ENCODE measurements at places on chromosomes 3 and 15.
A peak's percentile ranks its signal among the peaks of the same experiment; 100 is the strongest.

GRCh38 chr15:81950841-81951414 is 94.9 kb downstream of the MEX3B start:
- no peak for DNase-seq

GRCh38 chr15:42919308-42919707 is 1.3 kb downstream of the TTBK2 start:
- no peak for DNase-seq

GRCh38 chr3:99509224-99509623 is 129.2 kb upstream of the COL8A1 start:
- no peak for DNase-seq

GRCh38 chr15:66008940-66009562 is 139.8 kb downstream of the RAB11A start:
- DNase-seq = no peak

DNA sequence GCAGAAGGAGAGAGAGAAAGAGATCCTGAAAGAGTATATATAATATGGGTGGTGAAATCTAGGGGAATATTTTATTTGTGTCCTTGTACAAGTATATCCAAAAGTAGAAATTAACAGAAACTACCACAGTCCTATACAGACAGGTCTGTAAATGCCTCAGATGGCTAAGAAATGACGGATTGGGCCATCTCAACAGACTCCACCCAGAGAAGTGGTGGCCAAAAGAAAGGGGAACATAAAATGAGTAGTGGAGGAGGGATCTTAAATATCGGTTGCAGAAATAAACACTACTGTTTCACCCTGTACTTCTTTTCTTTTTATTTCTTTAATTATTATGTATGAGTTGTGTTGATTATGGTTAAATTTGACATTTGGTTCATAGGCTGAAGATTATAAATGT is 47.7 kb downstream of the CCR3 start:
- no peak for DNase-seq

DNA sequence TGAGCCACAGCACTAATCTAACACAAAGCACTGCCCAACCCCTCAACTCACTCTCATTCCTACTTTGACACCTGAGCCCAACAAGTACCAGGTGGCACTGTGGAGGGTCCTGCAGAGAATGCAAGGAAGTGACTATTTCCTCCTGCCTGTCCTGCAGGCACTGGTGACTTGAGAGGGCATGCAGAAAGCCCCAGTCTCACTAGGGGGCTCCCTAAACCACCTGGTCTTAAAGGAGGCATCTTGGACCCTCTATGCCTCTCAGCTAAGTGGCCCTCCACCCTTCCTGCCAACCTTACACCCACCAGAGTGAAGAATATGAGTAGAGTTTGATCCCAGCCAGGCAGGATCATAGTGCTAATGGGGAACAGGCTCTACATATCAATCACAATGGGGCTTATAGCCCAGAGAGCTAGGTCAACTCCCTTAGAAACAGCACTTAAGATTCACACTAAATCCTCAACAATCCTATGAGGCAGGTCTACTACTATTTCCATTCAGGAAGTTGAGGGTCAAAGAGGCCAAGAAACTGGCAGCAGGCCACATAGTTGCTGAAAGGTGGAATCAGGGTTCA is 15.2 kb downstream of the TRAIP start:
- no peak for DNase-seq

DNA sequence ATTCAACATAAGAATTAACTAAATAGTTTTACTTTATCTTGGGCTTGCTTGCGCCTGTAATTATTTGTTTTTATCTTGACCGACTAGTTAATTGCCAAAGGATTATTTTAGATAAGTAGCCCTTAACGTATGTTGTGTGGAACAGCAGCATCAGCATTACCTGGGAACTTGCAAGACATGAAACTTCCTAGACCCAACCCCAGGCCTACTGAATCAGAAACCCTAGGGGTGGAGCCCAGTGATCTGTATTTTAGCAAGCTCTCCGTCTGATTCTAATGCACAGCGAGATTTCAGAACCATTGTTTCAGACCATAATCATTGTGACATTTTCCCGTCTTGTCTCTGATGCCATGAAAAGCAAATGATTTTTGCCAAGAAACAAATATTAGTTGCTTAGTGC is 31.1 kb downstream of the FILIP1L start:
- no peak for DNase-seq

GRCh38 chr3:156293566-156293965 is 173.2 kb downstream of the KCNAB1 start:
- DNase-seq = no peak

GRCh38 chr3:128456776-128457715 is 9.6 kb downstream of the DNAJB8 start:
- DNase-seq = no peak

- peak; percentile 84 for DNase-seq
Observed at GRCh38 chr3:131082871-131083863, 56.5 kb downstream of the NEK11 start.

- no peak for DNase-seq
Observed at GRCh38 chr3:58299839-58300516, 6.1 kb upstream of the RPP14 start.

GRCh38 chr3:138901567-138901966 is 45.4 kb downstream of the FOXL2 start:
- DNase-seq = no peak

- no peak for DNase-seq
Observed at GRCh38 chr3:40765884-40766283, 241.1 kb downstream of the ZNF621 start.

DNA sequence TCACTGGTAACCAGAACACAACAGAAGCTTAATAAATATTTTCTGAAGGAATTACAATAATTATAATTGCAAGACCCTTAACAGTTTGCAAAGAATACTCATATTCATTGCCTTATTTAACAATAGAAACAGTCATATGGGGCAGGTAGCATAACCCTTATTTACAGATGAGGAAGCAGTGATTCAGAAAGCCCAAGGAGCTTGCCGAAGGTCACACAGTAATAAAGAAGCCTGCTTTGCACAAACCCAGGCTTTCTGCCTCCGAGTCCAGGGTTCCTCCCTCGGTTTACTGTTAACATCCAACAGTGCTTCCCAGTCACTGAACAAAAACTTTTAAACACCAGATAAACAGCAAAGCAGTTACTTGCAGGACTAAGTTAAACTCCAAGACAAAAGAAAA is 35.3 kb downstream of the SRGAP3 start:
- no peak for DNase-seq

DNA sequence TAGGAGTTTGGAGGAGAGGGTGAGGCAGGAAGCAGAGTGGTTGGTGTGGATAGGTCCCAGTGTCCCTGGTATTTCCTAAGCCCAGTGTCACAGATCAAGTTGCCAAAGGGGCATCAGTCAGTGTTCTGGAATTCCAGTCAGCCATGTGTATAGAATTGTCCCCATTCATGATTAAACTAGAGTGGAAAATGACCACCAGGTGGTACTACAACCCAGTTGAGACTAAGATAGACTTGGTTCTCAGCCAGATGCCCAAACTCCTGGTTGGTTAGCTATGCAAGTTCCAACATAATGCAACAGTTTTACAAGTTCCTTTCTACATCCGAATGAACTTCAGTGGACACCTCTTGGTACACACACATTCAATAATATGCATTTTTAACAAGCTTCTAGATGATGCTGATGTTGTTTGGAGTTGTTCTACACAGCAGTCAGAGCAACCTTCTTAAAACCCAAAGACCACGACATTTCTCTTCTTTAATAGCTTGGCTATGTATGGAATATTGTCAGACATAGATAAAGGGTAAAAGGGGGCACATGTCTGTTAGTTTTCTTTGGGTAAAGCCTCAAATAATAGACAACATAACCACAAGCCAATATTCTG is 8.4 kb upstream of the ATR start:
- DNase-seq = no peak

DNA sequence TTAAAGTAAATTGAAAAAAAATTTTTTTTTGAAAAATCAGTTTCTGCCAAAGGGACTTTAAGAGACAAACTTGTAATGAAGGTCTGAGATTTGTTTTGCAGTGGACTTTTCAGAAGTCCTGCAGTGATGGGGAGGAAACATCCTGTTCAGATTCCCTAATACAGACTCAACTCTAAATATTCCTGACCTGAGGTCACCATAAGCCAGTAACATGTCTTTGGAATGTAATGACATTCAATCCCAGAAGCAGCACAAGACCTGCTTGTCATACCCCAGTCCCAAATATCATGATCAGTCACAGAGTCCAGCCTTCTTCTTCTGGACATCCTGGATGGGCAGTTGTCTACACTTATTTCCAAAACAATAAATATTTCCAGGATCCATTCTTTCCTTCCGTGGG is 53.6 kb downstream of the TMEM39A start:
- DNase-seq = no peak

DNA sequence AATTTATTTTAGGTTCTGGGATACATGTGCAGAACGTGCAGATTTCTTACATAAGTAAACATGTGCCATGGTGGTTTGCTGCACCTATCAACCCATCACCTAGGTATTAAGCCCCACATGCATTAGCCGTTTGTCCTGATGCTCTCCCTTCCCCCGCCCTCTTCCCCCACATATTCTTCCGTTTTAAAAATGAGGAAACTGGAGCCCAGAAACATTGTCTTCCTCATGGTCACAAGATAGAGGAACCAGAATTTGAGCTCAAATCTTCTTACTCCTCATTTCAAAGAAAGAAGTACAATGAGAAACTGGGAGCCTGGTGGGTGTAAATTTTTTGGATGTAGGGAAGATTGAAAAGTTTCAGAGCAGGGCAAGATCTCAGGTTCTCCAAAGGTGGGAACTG is 56.1 kb upstream of the USP3 start:
- no peak for DNase-seq

DNA sequence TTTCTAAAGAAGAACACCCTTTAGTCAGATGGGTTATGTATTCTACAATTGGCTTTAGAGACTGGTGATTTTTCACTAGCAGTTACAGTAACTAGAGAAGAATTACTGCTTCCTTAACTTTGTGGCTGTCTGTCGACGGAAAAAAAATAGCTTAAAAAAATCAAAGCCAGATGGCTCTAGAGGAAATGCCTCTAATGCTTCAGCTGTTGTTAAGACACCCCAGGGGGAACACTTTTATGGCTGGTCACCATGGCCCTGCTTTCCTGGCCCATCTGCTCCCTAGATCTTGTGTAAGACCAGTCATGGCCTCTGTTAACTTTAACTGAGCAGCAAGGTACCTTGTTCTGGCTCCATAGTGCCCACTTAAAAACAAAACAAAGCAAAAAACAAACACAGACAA is 198.6 kb upstream of the PLSCR5 start:
- DNase-seq = no peak

GRCh38 chr3:105399611-105400010 is 32.9 kb downstream of the ALCAM start:
- peak; percentile 4 for DNase-seq

- no peak for DNase-seq
Observed at GRCh38 chr3:61369678-61370077, 118.4 kb upstream of the FHIT start.
